Fibroblast of the conjunctiva (primary cell): ENCODE measurements at places on chromosomes 5 and 9.

- no peak for DNase-seq
These were observed 136.0 kb upstream of the EFNA5 start for GRCh38 chr5:107806705-107807104.

GRCh38 chr9:111118256-111118948 lies 80.1 kb upstream of the LPAR1 start:
- DNase-seq, result no peak

DNA sequence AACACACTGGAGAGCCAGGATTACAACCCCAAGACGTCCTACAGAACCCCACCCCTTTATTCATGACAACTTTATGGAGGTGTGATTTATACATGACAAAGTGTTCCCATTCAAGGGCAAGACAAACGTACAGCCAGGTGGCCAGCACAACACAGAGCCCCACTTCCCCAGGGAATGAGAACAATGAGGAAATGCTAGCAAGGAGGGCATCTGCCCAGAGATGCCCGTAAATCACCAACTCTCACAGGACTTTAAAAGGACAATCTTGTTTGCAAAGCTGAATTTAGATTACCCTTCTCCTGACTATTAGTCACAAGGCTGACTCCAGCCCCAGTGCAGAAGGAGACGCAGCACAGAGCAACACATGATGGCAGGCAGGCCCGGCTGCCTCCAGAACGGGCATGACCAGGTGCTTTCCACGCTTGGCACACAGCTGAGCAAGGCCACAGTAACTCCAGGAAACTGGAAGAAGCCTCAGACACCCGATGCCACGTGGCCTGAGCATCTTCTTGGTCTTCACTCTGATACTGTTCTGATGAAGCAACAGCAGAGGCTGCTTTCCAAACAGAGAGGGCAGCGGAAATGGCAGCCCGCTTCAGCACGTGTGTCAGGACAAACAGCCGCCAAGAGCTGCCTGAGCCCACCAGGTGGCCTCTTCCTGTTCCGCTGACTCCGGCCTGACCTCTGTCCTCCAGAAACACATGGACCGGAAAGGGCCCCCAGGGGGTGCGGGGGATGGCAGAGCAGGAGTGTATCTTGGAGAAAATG lies 51.4 kb downstream of the ROR2 start:
- DNase-seq, result no peak

DNA sequence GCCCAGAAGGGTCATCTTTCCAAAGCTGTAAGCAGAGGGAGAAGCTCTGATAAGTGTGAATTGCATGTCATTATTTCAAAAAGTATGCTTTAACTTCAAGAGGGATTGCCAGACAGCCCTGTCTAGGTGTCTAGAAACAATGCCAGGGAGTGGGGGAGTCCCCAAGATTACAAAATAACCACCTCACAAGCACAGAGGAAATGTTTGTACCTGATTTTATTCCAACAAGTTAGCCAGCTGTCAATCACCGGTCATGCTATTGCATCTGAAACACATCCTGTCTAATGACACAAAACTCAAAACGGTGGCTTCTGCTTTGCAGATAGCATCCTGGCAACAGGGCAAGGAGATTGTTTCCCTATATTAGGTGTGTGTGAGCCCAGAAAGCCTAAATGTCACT lies 154.2 kb upstream of the WWC1 start:
- DNase-seq, result no peak

- DNase-seq, result no peak
These were observed 56.9 kb upstream of the ASS1 start for GRCh38 chr9:130387905-130388304.

DNA sequence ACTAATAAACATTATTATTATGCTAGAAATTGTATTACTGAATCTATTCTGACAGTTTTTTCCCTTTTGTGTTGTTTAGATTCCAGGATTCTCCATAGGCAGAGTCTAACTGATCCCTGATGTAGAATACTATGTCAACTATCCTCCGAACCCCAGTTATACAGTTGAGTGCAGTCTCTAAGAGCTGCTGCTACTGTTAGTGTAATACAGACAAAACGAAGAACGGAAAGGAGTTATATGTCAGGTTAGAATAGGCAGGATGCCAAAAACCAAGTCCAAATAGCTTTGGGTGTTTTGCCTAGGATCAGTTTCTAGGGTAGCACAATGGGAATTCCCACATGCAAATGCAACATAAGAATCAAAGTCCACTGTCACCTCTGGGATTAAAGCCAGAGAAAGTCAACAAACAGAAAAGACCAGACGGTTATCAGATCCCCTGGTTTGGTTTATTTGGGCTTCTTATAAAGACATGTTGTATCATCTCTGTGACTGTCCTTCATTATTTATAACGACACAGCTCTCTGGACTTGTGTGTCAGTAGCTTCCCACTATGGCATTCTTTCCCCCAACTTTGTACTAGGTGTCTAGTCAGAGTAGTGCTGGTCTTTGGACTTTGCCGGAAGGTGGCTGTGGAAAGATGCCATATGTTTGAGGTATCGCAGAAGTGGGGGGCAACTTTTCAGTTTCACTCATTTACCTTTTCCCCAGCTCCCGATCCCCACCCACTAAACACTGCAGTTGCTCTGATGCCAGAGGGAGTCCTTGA lies 14.9 kb upstream of the TMEM38B start:
- no peak for DNase-seq

DNA sequence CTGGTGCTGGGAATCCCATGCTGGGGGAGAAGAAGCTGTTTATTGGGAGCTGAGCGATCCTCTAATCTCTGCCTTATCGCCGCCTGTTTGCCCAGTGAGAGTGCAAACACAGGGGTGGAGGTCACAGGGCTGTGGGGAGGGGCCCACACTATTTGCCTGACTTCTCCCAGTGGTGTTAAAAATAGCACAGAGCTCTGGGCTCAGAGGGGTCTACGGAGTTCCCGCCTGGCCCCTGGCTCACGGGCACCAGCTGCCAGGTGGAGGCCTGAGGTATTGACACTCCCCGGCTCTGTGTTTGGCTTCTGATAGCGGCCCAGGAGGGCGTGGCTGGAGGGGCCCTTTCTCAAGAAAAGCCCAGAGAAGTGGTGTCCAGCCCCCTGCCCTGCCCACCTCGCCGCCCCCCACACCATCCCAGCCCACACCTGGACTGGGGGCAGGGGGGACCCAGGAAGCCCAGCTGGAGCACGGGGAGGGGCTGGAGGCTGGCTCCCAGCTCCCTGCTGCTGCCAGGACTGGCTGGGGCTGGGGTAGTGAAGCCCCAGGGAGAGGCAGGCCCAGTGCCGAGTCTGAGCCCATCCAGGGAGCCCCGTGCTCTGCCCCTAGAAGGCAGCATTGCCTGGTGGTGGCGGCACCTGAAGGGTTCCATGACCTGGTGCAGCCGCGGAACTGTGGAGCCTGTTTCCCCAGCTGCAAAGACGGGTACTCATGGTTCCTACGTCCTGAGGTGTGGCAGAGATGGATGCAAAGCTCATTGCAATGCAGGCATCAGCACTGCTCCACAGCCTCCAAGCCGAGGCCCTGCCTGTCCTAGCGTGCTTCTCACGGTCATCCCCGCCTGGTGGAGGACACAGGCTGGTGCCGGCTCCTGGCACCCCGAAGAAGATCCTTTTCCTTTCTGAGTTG lies 35.7 kb upstream of the EGFL7 start:
- DNase-seq, result no peak

GRCh38 chr5:75286211-75286773 lies 49.6 kb upstream of the ANKRD31 start:
- DNase-seq, result peak; percentile 10

DNA sequence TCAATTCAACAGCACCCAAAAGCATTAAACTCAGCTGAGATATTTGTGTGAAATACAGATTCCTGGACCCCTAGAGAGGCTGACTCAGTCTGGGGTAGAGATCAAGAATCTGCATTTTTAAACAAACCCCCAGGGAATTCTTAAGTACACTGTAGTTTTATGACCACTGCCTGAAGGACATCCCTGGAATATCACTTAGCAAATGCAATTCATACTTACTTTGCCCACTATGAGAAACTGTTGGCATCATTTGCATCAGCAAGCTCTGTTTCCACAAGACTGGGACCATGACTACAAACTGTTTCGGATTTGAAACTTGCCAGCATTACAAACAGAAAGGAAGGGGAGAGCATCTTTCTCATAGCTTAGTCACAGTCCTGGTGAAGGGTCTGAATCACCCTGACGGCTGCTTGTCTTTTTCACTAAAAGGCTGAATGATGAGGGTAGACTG lies 63.7 kb downstream of the MLLT3 start:
- peak; percentile 92 for DNase-seq

DNA sequence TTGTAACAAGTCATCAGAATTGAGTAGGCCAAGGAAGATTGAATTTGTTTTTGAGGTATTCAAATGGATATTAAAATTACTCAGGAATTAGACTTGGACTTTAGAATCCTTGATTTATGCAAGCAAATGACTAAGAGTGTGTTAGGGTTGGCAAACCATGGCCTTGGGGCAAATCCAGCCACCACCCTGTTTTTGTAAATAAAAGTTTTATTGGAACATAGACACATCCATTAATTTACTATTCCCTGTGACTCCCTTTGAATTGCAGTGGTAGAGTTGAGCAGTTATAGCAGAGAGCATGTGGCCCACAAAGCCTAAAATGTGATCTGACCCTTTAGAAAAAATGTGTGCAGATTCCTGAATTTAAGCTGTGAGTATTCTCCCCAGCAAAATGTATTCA lies 115.6 kb downstream of the WDR70 start:
- no peak for DNase-seq

DNA sequence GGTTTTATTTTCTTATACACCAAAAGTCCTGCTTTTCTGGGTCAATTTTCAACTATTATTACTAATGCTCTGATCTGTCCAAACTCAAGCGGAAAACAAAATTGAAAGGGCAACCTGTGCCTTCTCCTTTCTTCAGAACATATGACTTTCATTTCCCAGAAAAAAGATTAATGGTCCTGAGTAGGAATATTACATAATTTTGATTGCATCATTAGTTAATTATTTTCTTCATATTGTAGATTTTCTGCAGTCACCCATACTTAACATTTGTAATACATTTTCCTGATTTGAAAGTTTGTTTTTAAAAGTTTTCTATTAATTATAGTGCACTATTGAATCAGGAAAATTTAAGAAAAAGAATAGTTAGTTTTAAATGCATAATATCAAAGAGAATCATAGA lies 1.7 kb upstream of the PCDHB8 start:
- DNase-seq, result no peak

DNA sequence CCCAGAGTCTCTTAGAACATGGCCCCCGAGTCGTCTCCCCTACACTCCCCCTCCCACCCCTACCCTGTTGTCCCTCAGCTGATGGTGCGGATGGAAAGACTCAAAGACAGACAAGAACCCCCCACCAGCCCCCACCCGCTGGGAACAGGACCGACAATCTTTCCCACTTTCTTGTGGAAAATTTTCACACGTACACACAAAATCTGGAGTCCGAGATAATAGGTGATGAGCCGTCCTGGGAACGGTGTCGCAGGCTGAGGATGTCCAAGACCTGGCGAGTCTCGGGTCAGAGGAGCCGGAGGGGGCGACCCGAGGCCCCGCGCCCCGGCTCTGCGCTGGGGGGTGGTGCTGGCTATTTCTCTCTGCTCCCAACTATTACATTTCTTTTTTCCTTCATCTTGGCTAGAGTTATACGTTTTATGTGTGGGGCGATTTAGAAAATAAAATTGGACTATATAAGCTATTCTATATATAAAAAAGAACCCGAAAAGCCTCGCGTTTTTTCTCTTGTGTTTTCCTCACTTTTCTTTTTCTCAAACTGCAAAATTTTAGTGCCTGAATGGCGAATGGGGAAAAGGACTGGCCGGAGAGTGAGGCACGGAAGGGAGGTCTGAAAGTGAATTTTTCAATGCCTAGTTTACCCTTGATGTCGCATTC lies 188.8 kb downstream of the MEF2C start:
- no peak for DNase-seq

- DNase-seq, result no peak
These were observed 31.4 kb downstream of the FANCC start for GRCh38 chr9:95286151-95286550.

- peak; percentile 74 for DNase-seq
These were observed 42.1 kb upstream of the GPR21 start for GRCh38 chr9:122991370-122991830.

- no peak for DNase-seq
These were observed 24.6 kb downstream of the NR2F1 start for GRCh38 chr5:93607367-93608258.

DNA sequence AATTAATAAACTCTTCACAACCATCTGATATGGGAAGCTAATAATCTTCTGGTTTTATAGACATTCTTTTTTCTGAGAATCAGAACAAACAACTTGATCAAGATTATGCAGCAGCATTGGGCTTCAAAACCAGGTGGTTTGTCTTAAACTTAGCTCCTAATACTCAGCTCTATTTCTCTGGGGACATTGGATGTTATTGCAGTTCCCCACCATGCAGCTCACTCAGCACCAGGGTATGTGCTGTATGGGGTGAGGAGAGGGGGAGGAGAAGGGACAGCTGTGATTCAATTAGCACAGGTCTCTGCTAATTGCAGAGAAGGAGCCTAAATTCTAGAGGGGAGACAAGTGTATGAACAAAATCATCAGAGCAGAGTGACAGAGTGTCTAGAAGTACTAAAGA lies 210.7 kb upstream of the TNC start:
- no peak for DNase-seq

DNA sequence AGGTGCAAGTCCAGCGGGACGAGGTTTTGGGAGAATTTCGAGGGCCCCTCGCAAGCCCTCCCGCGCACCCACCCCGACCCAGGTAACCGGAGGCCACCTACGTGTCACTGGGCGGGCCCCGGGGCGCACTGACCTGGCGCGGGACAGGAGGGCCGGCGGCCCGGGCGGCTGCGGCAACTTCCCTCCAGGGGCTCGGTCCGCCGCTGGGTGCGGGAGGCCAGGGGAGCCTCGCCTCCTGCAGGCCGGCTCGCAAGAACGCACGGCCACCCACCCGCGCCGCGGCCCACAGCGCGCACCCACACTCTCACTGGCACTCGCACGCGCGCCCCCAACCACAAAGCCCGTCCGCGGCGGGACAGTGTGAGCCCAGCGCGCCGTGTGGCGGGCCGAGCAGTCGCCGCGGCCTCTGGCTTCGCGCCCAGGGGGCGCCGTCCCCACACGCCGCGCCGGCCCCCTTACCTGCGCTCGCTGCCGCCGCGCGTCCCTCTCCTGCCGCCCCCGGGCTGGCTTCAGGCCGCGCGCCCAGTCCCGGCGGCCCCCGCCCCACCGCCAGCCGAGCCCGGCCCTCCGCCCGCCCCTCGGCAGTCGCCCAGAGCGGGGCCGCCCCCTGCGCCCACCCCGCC lies 451 bp downstream of the LPAR1 start:
- no peak for DNase-seq
